NCI-H2171 (cell line): ENCODE measurements at places on chromosomes 4 and X.

DNA sequence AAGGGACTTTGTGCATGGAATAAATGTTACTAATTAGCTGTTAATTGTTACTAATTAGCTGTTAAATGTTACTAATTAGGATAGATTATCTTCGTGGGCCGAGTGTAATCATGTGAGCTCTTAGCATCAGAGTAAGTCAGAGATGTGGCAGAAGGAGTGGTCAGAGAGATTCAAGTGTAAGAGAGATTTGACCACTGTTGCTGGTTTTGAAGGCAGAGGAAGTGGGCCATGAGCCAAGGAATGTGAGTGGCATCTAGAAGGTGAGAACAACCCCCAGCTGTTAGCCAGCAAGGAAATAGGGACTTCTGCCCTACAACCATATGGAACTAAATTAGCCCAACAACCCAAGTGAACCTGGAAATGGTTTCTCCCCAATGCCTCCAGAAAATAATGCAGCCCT, 28.2 kb downstream of the ODAPH start:
- DNase-seq: no peak

DNA sequence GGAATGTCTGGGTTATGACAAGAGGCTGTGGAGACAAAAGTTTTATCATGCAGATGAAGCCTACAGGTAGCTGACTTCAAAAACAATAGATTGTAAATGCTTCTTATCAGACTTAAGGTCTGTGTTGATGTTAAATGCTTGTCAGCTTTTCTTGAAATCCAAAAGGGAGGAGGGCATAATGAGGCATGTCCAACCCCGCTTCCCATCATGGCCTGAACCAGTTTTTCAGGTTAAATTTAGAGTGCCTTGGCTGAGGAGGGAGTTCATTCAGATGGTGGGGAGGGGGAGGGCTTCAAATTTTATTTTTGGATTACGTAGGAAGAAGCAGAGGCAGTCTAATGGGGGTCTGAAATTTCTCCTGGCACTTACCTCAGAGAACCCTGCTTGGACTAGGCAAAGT, 207.7 kb upstream of the HDX start:
- DNase-seq: no peak

DNA sequence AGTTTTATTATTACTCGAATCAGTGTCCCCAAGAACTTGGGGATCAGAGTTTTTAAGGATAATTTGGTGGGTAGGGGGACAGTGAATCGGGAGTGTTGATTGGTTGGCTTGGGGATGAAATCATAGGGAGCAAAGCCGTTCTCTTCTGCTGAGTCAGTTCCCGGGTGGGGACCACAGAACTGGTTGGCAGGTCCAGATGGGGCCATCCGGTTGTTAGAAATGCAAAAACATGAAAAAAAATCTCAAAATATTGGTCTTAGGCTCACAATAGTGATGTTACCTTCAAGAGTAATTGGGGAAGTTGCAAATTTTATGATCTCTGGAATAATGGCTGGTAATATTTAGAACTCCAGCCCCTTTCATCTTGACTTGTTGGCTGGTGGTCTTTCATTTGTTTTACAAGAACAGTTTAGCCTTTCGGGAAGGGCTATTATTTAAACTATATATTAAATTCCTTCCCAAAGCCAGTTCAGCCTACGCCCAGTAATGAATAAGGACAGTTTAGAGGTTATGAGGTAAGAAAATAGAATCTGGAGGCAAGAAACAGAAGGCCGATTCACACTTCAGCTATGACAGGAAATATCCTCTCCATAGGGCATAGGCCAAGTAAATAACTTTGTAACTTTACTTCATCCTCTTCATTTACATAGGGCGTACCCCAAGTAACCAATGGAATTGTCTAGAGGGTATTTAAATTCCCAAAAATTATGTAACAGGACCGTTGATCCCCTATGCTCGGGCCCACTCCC, 164.1 kb upstream of the STS start:
- DNase-seq: no peak

DNA sequence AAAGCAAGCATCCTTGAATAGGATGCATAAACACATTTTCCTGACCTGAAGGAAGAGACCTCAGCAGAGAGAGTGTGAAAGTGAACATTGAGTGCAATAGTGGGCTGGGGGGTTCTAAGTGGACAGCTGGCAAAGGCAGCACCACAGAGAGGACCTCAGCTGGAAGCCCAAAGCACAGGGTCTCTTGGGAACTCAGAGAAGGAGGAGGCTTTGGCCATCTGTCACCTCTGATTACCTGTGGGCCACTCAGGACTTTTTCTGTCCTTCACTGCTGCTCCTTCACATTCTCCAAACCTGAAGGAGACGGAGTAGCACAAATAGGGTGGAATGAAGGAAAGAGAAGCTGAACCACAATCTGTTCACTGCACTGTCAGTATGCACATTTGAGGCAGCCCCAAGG, 37.9 kb upstream of the FAT4 start:
- no peak for DNase-seq

DNA sequence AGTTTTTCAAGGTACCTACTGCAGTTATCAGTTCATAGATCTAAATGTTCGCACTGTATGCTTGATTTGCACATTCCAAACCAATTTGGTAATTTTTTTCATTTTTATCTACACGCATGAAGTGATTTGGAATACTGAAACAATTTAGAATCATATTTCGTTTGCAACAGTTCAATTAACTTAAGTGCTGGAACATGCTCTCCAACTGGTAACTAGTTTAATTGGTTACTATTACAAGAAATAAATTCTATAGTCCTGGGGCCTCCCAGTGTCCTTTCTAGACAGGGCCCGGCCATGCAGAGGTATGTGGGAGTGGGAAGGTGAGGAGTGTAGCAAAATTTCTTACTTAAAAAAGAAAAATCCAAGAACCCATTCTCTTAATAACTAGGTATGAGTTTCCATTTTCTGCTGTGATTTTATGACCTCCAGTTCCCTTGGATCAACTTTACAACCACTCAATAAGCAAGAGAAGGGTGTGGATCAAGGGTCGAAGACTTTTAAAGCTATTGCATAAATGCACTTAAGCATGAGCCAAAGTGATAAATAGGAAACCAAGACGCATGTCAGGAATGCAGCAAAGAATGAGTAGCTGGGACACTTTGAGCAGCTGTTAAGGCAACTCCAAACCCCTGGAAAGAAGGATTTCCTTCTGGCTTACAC, 106.9 kb downstream of the PPARGC1A start:
- DNase-seq: no peak

GRCh38 chrX:39910651-39911050, 187.1 kb downstream of the BCOR start:
- no peak for DNase-seq

DNA sequence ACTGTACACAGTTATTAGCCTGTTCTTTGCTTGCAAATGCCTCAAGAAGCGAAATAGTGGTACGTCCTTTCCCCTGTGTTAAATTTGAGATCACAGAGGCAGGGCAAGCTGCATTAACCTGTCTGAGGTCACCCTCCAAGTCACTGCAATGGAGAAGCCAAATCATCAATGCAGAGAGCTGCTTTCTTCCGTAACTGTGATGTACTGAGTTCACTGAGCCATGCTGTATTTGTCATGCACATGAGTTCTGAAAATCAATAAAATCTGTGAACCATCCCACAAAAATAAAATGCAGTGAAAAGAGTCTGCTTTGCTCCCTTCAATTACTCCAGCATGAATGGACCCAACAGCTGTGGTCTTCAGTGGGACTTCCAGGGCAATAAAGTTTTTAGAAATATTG, 393.5 kb downstream of the KCNIP4 start:
- DNase-seq: no peak

- no peak for DNase-seq
These were observed 161.3 kb upstream of the MAMLD1 start for GRCh38 chrX:150201841-150202240.

DNA sequence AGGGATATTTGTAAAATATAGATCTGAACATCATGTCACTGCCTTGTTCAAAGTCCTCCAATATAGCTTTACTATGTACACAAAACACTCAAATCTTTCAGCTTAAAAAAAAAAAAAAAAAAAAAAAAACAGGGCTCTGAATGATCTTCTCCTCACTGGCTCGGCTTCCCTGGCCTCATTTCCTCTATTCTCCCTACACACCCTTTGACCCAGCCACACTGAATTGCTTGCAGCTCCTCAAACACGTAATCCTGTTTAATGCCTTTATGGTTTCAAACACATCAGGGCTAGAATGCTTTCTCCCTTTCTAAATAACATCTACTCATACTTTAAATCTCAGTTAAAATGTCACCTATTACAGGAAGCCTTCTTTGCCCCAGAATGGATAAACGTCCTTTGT, 60.8 kb downstream of the MTMR8 start:
- DNase-seq: no peak

DNA sequence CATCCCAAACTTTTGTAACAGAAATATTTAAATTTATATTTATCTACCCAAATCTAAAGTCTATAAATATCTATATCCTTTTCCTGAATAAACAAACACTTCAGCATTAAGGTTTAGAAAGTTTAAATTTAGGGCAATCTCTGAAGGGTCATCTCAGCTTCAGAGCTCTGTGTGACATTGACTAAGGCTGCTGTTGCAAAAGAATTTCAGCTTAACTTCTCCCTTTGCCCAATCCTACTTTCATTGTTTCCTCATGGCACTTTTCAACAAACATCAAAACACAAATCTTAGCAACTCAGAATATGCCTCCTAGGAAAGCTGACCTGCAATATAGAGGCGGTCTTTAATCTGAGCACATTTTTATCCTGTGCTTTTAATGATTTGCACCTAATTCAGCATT, 79.7 kb upstream of the BANK1 start:
- DNase-seq: no peak

GRCh38 chrX:103513476-103514108, 5.7 kb downstream of the RAB40A start:
- DNase-seq: no peak

- no peak for DNase-seq
These were observed 109.2 kb downstream of the CLNK start for GRCh38 chr4:10575414-10575813.

- DNase-seq: no peak
These were observed 8.4 kb upstream of the MAB21L2 start for GRCh38 chr4:150573534-150573933.

GRCh38 chr4:158130204-158130603, 42.6 kb downstream of the GASK1B start:
- DNase-seq: no peak

DNA sequence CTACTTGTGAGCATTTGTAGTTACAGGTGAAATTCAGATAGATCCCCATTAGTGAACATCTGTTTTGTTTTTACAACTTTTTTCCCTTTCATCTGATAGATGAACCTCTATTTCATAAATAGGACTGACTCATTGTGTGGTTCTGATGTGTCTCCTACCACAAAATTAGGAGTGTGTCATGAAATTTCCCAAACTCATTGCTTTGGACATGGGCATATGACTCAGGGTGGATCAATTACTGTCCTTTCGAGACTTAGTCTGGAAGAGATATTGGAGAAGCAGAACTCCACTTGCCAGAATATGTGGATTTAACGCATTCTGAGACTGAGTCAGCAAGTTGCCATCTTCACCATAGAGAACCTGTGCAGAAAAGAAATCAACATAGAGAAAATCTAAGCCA, 53.5 kb upstream of the PCDH10 start:
- no peak for DNase-seq
